ENCODE measurements at places on chromosomes 7 and 10.
A peak's percentile ranks its signal among the peaks of the same experiment; 100 is the strongest.

GRCh38 chr7:48168159-48168558 lies 3.1 kb upstream of the ABCA13 start:
- no peak for DNase-seq

DNA sequence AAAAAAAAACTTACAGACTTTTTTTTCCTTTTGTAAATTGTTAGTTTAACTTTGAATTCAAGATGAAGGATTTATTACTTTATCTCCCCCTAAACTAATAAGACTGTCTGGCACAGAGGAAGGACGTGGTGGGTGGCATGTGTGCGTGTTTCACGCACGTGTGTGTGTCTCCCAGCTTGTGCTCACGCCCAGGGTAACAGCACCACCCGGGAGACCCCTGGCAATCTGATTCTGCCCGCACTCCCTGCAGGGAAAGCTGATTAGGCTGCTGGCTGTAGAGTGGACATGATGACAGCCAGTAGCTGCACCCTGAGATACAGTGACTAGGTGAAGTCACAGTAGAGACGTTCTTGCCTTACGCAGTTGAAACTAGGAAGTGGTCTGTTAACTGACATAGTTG lies 25.3 kb downstream of the WIPI2 start:
- DNase-seq: no peak

- DNase-seq: no peak
Observed at GRCh38 chr10:85012305-85012704, 683.9 kb downstream of the CCSER2 start.

- peak; percentile 60 for DNase-seq
Observed at GRCh38 chr10:119131512-119132240, 27.8 kb downstream of the DENND10 start.

- no peak for DNase-seq
Observed at GRCh38 chr10:75283078-75283670, 47.4 kb upstream of the COMTD1 start.

DNA sequence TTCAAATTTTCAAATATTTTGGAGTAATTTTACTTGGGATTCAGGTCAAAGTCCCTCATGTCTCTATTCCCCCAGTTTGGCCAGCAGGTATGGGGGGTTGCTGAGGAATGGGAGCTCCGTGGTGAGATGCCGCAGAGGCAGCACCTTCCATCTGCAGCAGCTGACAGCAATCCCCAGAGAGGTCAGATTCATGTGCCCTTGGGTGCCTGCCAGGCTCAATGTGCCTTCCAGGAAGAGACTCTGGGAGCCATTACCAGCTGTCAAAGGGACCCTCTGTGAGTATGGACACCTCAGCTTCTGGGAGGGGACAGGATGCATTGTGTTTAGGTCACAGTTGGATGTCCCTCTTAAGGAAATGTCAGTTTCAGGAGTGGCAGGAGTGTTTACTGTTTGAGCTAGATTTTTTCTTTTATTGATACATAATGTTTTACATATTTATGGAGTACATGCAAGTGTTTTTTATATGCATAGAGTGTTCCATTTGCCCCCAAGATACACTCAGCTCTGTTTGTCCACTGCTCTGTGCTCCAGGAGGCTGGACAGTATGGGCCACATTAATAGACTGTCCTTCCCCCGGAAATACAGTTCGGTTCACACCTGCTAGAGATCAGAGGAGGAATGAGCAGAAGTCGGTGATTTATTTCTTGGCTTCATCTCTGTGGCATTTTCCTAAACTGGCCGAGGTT lies 75.3 kb upstream of the GRB10 start:
- no peak for DNase-seq

- DNase-seq: no peak
Observed at GRCh38 chr7:150746921-150747320, 9.7 kb downstream of the GIMAP5 start.

GRCh38 chr10:130049244-130049643 lies 61.4 kb downstream of the C10orf143 start:
- no peak for DNase-seq

DNA sequence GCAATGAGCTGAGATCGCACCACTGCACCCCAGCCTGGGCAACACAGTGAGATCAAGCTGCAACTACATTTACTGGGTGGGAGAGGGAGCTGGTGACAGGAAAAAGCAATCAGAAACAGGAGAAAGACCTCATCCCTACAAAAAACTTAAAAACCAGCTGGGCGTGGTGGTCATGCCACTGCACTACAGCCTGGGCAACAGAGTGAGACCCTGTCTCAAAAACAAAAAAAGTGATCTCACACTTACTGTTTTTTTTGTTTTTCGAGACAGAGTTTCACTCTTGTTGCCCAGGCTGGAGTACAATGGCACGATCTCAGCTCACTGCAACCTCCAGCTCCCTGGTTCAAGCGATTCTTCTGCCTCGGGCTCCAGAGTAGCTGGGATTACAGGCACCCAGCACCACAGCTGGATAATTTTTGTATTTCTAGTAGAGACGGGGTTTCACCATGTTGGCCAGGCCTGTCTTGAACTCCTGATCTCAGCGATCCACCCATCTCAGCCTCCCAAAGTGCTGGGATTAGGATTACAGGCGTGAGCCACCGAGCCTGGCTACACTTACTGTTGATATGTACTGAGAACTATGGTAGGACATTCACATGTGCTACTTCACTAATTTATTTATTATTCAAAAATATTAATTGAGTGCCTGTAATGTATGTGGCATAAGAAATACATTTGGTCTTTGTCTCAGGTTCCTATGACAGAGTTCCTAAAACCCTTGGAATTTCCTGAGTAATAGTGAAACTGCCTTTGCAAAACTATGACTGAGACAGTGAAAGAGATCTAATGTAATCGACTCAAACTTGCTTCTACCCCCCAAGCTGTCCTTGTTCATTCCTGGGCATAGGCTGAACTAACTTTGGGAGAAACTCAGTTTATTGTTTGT lies 27.7 kb upstream of the NRBF2 start:
- DNase-seq: no peak

DNA sequence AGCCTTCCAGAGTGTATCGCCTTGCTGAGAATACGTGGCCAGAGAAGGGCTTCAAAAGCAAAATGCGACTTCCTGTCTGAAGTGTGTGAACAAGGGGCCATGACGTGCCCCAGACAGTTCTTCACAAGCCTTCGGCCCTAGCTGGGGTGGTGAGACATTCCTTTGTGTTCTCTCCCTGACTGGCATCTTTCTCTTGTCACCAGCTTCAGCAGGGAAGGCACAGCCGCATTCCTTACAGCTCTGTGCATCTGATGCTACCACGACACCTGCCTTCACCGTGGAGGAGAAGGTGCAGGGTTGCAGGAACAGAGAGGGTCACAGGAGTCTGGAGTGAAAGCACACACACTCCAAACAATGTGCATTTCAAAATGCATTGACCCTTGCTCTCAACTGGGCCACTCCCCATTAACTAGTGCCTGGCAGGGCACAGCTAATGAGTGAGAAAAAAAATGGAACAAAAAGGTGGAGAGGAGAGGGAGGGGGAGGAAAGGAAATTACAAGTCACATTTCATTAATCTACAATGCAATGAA lies 93.4 kb downstream of the GPR26 start:
- DNase-seq: no peak

- DNase-seq: no peak
Observed at GRCh38 chr7:129797214-129797789, 155.5 kb downstream of the UBE2H start.

- DNase-seq: no peak
Observed at GRCh38 chr10:23016636-23017035, 78.7 kb upstream of the MSRB2 start.

DNA sequence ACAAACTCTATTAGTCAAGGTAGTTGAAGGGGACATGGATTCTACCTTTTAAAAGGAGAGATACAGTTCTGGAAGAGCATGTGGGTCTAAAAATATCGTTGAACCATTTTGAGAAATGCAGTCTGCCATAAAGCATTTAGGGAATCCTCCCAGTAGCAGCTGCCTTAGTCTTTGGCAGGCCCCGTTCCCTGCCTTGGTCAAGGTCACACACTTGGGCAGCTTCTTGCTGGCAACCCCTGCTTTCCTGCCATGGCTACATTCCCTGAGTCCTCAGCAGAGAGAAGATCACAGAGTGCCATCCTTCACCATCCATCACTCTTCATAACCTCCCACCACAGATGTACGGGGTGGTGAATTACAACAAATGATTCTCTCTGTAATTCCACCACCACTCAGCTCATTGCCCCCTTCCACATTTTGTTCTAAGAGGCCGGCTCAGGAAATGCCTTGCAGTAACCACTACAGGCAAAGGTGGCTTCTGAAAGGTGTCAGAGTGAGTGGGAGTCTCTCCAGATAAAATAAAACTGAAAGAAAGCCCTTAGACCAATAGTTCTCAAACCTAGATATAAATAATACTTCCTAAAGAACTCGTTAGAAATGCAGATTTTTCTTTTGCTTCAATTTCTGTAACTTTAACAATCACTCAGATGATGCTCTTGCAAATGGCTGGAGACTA lies 121.4 kb upstream of the STK17A start:
- DNase-seq: no peak

Data from activated T-helper 2 cell treated with anti-CD3 and anti-CD28 coated beads, Interferon-gamma antibody, Interleukin-2, Interleukin-4, amounts not matched to agents 10 μg/mL and 5 μg/mL and 100 μg/mL, durations not matched to agents 14 hours and 24 hours and 36 hours (primary cell).